ENCODE measurements at places on chromosomes 16 and 17.

GRCh38 chr17:72597354-72598087 lies 476.7 kb downstream of the SOX9 start:
- no peak for DNase-seq

DNA sequence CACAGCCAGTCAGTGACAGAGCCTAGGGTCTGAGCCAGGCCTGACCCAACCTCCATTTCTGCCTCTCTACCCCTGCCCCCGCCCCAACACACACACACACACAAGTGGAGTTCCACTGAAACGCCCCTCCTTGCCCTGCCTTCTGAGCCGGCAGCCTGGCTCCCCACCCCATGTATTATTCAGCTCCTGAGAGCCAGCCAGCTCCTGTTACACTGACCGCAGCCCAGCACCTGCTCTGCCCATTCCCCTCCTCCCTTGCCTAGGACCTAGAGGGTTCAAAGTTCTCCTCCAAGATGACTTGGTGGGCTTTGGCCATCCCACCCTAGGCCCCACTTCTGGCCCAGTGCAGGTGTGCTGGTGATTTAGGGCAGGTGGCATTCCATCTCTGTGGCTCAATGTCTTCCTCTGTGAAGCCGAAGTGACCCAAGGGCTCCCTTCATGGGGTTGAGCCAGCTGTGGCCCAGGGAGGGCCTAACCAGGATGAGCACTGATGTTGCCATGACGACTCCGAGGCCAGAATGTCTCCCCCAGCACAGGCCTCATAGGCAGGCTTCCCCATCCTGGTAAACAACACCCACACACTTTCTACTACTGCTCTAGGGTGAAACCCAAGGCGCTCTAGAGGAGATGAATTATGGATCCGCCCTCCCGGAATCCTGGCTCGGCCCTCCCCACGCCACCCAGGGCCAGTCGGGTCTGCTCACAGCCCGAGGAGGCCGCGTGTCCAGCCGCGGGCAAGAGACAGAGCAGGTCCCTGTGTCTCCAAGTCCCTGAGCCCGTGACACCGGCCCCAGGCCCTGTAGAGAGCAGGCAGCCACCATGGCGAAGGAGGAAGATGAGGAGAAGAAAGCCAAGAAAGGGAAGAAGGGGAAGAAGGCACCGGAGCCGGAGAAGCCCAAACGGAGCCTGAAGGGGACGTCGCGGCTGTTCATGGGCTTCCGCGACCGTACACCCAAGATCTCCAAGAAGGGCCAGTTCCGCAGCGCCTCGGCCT lies 9.7 kb downstream of the MYO15A start:
- no peak for DNase-seq

GRCh38 chr16:83727018-83727417 lies 80.8 kb upstream of the HSBP1 start:
- DNase-seq: no peak

- DNase-seq: peak; percentile 87
Measured at GRCh38 chr16:14486520-14487303, 143.3 kb downstream of the PARN start.
